ENCODE measurements at places on chromosomes 1 and 21. TPM values are rescaled to one million over a fixed set of nuclear protein-coding genes. Genes with fewer than 3 reads are reported as not detected.
A peak's percentile ranks its signal among the peaks of the same experiment; 100 is the strongest.

The PCNX2 gene
- 11.2 TPM for total RNA-seq

The CNKSR1 gene
- total RNA-seq: 3.5 TPM

The TNFRSF9 gene
- 66.8 TPM for total RNA-seq

The IFI6 gene
- total RNA-seq: 55.4 TPM

The TTLL10 gene
- total RNA-seq: not detected

The GSTM1 gene
- total RNA-seq: not detected

The ZBTB8OS gene
- 58.5 TPM for total RNA-seq

The PTCH2 gene
- 0.99 TPM for total RNA-seq

The OR2L5 gene
- 0.16 TPM for total RNA-seq

The PFKL gene
- 88.8 TPM for total RNA-seq

The NBPF20 gene
- 5.5 TPM for total RNA-seq

The ASCL5 gene
- total RNA-seq: 0.35 TPM

The PGBD5 gene
- 0.10 TPM for total RNA-seq

The ASAP3 gene
- total RNA-seq: 0.95 TPM

The PDE4B gene
- total RNA-seq: 25.6 TPM

The SPRR3 gene
- total RNA-seq: not detected

The LAMB3 gene
- total RNA-seq: 11.7 TPM

DNA sequence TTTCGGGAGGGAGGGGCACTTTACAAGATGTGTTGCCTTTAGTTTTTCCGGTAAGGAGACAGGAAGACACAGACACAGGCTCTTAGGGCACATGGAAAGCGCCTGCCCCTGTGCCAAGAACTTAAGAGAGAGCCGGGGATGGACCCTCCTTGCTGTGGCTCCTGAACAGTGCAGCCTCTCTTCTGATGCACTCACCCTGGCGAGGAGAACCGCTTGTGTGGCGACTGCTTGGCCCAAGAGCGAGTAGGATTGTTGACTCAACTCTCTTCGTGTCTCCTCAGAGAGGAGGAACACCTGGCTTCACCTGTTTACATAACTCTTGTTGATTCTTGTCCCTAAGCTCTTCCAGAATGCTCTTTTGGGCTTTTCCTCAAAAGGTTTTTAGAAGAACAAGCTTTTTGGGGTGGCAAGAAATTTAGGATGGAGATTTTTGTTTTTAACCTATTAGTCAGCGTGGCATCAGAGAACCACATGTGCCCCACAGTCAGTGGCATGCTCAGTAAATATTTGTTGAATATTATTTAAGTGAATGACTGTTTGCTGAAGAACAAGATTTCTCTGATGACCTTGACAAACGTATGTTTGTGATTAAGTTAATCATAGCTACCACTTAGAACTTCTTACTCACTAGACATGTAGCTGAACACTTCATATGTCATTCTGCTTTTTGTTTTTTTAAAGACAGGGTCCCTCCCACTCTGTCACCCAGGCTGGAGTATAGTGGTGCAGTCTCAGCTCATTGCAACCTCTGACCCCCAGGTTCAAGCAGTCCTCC is 60.6 kb downstream of the NFIA start:
- no peak for DNase-seq

- DNase-seq: peak; percentile 58
These were observed 18.7 kb upstream of the RAP1A start for GRCh38 chr1:111600886-111601386.

DNA sequence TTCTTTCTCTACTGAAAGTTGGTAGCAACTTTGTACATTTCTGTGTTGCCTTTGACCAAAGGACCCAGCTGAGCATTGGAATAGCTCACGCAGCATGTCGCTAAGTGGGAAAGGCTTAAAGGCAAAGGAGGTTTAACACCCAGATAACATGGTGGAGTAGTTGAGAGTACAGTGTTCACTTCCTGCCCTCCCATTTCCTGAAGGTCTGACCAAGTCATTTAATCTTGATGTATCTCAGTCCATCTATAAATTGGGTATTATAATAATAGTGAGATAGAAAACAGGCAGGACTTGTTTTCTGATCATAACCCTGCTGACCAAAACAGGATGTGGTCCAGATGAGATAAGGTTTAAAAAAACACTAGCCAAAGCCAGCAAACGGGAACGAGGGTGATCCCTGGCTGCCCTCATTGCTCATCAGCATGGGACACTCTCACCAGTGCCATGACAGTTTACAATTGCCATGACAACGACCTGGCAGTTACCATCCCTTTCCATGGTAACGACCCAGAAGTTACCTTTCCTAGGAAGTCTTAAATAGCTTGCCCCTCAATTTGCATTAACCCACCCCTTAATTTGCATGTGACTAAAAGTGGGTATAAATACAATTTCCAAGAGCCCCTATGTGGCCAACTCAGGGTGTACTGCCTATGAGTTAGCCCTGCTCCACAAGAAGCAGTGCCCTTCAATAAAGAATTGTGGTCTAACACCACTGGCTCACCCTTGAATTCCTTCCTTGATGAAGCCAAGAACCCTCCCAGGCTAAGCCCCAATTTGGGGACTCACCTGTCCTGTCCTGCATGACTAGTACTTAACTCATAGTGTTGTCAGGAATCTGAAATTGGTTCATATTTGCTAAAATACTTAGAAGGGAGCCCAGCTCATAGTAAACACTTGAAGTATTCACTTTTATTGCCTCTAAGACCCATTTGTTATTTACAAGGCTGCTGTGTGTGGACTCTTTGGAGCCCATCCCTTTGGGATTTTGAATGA is 28.4 kb upstream of the FHAD1 start:
- no peak for DNase-seq

- DNase-seq: no peak
These were observed 28.1 kb upstream of the RGS5 start for GRCh38 chr1:163230827-163231226.

DNA sequence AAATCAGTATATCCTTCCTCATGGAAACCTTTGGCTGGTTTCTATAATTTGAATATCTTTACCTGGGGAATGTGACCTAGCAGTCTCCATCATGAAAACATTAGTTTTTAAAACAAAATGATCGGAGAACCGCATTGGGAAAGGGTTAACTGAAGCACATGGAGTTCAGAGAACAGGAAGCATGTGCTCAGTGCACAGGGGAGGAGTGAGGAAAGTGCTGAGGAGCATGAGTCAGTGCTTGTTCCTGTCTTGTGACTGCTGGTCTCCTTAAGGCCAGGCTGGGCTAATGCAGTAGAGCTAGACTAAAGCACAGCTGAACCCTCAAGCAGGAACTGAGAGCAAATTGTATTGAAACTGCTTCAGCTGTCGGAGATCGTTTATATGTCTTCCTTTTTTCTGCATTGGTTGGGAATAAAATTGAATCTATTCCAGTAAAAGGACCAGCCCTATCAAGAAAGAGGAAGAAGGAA is 5.8 kb downstream of the IFI16 start:
- DNase-seq: peak; percentile 55

GRCh38 chr1:166272155-166272554 is 105.4 kb upstream of the FAM78B start:
- DNase-seq: no peak

DNA sequence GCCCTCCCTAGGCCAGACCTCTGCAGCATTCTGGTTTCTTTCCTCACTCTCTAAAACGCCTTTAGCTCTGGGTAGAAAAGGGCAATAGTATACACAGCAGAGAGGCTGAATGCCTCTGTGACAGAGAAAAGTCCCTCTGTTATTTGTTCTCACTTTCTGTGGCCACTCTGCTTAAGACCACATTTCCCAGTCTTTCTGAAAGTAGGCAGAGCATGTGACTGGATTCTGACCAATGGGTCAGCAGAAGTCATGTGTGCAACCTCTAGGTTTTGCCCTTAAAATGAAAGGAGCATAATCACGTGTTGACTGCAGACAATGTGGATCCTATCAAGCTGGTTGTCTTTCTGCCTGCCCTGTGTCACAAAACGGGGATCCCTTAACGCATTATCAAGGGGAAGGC is 79.7 kb upstream of the MARK1 start:
- DNase-seq: no peak

GRCh38 chr1:45493116-45493697 is 2.2 kb upstream of the TESK2 start:
- peak; percentile 59 for DNase-seq

DNA sequence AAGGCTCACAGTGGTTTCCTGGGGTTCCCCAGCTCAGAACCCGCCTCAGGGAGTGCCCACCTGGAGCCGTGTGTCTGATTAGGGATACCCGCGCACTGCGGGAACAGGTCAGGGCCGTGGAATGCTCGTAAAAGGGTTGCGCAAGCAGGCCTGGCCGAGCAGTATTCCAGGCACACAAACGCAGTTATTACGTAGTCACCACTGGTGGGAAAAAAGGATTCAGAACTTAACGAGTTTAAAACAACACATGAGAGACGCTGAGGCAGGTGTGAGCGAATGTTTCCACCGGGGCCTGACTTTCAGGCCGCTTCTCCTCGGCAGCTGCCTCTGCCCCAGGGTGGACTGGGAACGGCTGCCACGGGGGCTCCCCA is 18.2 kb downstream of the PLCH2 start:
- DNase-seq: no peak

- no peak for DNase-seq
These were observed 248.2 kb upstream of the TPTE start for GRCh38 chr21:10273196-10273595.

- DNase-seq: peak; percentile 75
These were observed 531 bp upstream of the HMGN2 start for GRCh38 chr1:26471498-26472319.

GRCh38 chr1:116475850-116476218 is 95.0 kb downstream of the CD58 start:
- no peak for DNase-seq

GRCh38 chr21:44454747-44455523 is at the start of gene LRRC3:
Gene LRRC3 (plus strand): TSS chr21:44455510. CDS start chr21:44456645, 1,135 bp downstream.
- DNase-seq: peak; percentile 80

GRCh38 chr1:53501065-53502005 is 42.1 kb downstream of the DMRTB1 start:
- DNase-seq: no peak

GRCh38 chr1:39672551-39672947 is 642 bp upstream of the NT5C1A start:
- DNase-seq: no peak

All from activated naive CD4-positive, alpha-beta T cell treated with anti-CD3 and anti-CD28 coated beads, Interleukin-2, amount 50 U/mL, for 72 hours (primary cell).